ENCODE measurements at places on chromosomes 3 and 15. TPM values are rescaled to one million over a fixed set of nuclear protein-coding genes. Genes with fewer than 3 reads are reported as not detected.

GRCh38 chr3:171950373-171950772 is 89.0 kb upstream of the FNDC3B start:
- peak; percentile 70 for DNase-seq

Gene HPS3
- total RNA-seq, result 45.5 TPM

Gene ITGA11
- 9.2 TPM for total RNA-seq

DNA sequence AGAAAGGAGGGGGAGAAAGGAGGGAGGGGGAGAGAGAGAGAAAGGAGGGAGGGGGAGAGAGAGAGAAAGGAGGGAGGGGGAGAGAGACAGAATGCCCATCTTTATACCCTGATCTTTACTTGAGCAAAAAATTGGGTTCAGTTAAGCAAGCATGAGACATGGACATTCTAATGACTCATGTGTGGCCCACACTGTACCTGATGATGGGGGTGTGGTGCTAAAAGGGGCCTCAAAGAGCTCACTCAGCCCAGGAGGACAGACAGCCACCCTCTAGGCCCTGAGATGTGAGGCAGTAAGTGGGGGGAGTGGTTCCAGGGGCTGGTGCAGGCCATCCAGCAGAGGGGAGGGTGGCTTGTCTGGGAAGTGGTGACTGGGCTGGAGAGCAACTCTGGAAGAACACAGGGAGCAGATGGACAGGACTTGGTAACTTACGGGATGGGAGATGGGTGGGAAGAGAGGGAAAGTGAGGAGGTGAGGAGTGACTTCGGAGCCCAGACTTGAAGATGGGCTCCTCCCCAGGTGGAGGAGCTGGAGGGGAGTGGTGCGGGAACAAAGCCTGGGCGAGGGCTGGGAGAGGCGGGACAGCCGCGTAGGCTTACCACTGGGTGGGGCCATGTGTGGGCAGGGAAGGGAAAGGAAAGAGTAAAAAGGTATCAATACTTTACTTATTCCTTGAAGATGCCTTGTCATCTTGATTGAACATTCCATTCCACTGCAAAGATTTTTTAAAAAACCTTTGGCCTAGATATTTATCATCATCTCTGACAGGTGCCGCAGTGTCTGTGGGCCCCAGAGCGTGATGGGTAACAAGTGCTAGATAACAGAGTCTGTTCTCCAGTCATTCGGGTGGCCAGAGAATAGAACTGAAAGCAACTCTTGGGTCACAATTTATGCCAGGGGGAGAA is 32.3 kb downstream of the TSPAN3 start:
- DNase-seq, result no peak

Gene DIPK2A
- total RNA-seq, result 24.6 TPM

Gene VEPH1
- 19.3 TPM for total RNA-seq

- DNase-seq, result peak; percentile 31
Measured at GRCh38 chr3:136078421-136079364, 113.2 kb downstream of the PPP2R3A start.

DNA sequence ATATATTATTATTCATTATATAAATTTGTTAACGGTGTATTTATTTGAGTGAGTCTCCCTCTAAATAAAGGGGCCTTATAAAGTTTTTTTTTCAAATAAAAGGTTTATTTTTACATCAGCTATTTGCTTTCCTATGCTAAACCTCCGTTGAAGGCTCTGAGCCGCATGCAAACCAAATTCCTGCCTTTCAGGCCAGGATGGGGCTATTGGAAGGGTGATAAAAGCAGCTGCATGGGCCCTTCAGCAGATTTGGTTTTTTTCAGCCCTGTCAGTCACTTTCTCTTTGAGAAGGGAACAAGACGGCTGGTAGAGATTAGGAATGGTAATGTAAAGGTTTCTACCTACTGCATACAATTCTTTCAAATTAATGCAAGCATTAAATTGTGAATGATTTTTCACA is 244.2 kb downstream of the WNT5A start:
- DNase-seq, result no peak

Gene ISLR2
- not detected for total RNA-seq

DNA sequence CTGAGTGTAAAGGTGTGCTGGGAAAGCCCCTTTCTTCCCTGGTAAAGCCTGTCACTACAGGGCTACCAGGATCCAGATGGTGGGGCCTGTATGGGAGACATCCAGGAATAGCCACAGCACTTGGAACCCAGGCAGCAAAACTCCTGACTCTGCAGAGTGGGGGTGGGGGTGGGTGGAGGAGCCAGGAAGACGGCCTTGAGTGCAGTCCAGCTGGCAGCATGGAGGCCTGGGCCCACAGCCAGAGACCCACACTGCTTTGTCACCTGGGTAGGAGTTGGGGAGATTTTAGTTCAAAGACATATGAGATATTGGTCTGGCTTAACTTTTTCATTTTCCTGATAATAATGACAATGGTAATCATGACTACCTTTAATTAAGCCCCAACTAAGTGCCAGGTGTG is 116.7 kb upstream of the MRPS22 start:
- DNase-seq, result no peak

Gene HRG
- total RNA-seq, result not detected

Gene CNTN3
- 0.80 TPM for total RNA-seq

GRCh38 chr15:39426552-39427532 is 154.0 kb upstream of the THBS1 start:
- DNase-seq, result peak; percentile 62

DNA sequence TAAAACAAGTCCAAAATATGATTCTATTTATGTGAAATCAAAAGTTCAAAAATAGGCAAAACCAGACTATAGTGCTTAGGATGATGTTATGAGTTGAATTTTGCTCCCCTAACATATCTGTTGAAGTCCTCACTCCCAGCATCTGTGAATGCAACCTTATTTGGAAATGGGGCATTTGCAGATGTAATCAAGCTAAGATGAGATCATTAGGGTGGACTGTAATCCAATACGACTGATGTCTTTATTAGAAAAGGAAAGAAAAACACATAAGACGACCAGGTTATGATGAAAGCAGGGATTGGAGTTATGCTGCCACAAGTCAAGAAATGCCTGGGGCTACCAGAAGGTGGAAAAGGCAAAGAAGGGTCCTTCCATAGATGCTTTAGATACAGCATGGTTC is 110.5 kb upstream of the CCDC39 start:
- DNase-seq, result no peak

Gene ACKR4
- total RNA-seq, result 0.87 TPM

- DNase-seq, result no peak
Measured at GRCh38 chr15:57376696-57377477, 582 bp downstream of the CGNL1 start.

DNA sequence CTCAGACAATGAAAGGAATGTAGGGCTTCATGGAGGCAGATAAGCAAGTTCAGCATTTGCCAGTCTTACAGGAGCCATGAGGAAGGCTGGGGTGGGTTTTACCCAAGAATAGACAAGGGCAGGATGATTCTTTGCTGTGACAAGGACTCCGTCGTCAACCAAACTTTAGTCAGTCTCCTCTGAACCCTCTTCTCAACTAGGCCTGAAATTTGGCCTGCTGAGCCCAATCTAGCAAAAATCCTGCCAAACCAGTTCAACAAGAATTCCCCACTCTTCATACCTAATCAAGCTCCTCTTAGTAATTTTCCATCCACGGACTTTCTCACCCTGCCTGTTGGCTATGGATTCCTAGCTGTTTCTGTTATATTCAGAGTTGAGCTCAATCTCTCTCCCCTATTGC is 280.5 kb downstream of the TBL1XR1 start:
- DNase-seq, result no peak

- DNase-seq, result no peak
Measured at GRCh38 chr3:187954516-187954872, 199.5 kb upstream of the LPP start.

- no peak for DNase-seq
Measured at GRCh38 chr3:30048431-30048830, 558.0 kb upstream of the TGFBR2 start.

- no peak for DNase-seq
Measured at GRCh38 chr3:191340966-191341365, 10.6 kb upstream of the UTS2B start.

Gene ARID3B
- total RNA-seq, result 1.7 TPM

DNA sequence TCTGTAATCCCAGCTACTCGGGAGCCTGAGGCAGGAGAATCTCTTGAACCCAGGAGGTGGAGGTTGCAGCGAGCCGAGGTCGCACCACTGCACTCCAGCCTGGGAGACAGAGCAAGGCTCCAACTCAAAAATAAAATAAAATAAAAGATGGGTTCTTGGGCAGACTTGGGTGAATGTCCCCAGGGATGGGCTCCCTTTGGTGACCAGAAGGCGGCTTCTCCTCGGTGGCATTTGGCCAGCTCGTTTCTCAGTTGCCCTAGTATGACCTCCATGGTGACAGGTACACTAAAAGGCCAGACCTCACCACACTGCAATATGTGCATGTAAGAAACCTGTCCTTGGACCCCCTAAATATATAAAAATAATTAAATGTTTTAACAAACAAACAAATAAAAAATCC is 76.0 kb upstream of the SNRPA1 start:
- no peak for DNase-seq

DNA sequence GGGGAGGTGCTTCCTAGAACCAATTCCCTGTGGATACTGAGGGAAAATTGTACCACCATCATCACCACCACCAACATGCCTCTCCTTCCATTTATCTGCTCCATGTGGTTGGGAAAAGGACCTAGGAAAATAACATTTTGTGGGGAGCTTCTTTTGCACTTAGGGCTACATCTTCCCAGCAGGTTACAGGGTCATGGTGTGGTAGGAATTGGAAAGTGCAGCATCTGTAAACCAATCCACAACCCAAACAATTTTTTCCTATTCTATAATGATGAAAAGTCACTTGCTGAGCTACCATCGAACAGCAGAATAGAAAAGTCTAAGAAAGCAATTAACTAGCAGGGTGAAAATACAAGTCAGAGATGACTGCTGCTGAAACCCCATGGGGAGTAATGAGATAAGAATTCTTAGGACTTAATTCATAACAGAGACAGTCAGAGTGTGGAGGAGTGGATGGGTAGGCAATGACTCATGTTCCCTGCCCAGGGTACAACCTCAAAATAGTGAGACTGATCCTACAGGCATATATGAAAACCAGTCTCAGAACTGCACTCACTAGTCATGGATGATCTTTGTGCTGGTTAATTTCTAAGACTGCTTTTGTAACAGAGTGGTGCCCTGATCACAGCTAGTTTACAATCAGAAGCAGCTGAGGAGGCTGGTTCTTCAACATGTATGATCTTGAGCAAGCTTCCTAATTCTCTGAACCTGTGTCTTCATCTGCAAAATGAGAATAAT is 38.1 kb upstream of the LEKR1 start:
- peak; percentile 95 for DNase-seq

DNA sequence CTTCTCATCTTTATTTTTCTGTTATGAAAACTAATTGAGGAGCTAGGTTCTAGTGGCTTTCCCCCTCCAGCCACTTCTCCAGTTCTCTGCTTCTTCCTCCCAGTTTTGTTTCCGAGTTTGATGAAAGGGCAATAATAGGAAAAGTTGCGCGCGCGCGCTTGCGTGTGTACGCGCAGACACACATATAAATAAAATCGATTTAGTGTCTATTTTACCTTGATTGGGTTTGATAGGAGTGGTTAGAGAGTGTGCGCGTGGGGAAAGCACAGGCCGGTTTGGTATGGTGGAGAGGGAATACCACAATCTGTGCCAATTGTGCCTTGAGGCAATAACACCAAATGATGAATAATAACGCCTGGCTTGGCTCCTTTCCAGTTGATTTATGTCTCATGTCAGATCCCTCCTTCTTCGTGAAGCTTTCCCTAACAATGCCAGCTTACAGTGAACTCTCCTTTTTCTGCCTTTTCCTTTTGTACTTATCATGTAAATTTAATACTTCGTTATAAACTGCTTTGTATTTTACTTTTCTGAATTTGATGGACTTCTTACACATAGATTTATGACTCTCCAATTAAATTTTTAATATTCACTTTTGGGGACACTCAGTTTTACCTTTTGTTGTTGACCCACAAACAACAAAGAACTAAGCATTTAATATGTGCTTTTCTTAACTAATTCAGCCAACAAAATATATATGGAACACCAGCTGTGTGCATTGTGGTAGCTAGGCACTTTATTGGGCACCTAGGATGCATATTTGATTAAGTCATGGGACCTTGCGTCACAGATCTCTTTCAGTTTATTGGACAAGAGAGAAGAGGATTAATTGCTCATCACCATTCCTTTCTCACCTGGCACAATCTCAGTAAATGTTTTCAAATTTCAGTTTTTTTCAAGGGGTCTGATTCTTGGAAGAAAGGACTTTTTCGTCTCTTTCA is 1.7 kb downstream of the TIPARP start:
- DNase-seq, result peak; percentile 81

Gene GRAMD1C
- 3.0 TPM for total RNA-seq

DNA sequence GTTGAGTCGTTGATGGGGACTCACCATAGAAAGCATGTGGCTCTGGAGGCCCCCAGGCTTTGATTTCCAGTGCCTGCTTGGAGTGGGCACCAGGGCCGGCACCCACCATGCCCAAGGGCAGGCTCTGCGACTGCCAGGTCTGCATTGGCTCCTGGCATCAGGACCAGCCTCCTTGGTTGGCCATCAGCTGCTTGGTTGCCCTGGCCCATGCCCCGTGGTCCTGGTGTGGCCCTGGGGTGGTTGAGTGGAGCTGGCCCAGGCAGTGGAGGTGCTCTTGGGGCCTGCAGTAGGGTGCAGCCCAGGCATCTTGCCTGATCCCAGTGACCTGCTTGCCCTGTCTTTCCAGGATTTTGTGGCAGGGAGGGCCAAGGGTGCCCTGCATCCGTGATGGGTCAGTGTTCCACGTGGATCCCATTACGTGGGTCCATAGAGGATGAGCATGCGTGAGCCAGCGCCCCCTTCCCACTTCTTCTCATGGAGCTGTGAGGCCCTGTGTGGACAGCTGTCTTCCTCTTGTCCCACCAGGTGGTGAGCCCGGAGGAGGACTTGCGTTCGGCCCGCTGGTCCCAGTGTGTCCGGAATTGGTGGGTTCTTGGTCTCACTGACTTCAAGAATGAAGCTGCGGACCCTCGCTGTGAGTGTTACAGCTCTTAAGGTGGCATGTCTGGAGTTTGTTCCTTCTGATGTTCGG is 187.0 kb downstream of the UBE3A start:
- DNase-seq, result no peak

Gene HESX1
- not detected for total RNA-seq

DNA sequence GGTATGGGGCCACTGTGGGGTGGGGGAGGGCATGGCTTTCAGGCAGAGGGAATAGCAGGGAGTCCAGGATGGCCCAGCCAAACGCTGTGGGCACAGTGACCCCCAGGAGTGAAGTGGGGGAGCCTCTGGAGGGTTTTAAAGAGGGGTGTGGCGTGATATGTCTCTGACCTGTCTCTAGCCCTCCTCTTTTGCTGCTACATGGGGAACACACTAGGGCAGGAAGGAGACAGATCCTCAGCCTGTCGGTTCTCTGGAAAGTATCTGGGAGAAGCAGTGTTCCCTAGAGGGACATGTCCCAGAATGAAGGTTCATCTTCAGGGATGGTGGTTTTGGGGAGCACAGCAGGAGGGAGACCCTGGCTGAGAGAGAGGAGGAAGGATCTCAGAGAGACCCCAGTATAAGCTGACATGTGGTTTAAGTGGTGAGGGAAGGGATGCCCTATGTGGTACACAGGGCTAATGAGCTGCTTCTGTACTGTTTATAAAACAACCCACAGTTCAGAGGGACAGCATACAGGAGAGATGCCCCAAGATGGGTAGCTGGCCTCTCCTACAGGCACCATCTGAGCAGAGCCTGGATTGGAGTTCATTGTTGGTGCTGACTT is 37.7 kb downstream of the TRIM71 start:
- no peak for DNase-seq
